Left renal pelvis (tissue), 4 donors: ENCODE measurements at places on chromosomes 6 and 20. TPM values are rescaled to one million over a fixed set of nuclear protein-coding genes. Genes with fewer than 3 reads are reported as not detected.

DNA sequence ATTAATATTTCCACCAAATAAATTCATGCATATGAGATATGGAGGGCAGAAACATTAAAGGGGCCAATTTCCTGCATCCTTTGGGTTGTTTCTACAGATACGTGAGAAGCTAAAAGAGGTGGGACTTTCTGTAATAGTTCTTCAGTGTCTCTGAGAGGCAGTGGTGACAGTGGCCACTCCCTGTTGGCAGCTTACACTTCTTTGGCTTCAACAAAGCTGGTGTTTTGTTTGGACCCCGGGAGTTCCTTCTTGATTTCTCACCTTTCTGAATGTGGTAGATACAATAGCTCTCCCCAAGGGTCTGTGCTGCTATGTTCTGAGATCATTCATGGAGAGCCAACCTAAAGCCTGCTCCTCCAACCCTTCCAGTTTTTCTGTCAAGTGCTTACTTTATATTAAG is 7.8 kb downstream of the PLCB1 start:
- no peak for DNase-seq

DNA sequence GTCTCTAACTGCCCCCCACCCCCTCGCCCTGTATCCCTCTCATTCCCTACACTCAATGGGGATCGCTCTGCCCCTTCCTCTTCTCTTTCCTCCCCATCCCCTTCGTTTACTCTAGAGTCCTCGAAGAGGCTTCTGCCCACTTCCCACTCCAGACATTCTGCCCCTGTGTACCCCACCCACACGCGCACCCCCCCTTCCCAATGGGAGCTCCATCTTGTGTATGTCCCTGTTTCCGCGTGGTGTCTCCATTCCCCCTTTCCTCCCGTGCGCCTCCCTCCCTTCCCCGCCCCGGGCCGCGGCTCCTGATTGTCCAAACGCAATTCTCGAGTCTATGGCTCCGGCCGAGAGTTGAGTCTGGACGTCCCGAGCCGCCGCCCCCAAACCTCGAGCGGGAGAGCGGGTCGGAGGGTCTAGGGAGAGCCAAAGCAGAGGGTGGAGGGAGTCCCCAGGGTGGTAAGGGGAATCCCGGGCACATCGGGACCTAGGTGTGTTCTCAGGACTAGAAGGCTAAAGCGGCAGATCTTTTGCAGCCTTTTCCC is 679 bp upstream of the RING1 start:
- no peak for DNase-seq

PSORS1C1 gene
- polyA plus RNA-seq = not detected

DDX43 gene
- 0.76 TPM for polyA plus RNA-seq

DNA sequence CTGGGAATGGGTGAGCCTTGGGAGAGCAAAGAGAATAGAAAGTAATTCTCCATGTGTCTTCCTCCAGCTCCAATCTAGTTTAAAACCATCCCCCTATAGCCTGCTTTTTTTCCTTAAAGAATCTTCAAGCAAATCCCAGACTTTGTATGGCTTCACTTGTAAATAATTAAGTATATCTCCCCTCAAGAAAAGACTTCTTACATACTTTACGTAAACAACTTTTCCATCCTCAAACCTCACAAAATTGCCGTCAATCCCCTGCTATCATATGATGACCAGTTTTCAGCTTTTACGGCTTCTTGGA is 88.5 kb upstream of the PHACTR3 start:
- DNase-seq = no peak

XKR7 gene
- 0.20 TPM for polyA plus RNA-seq

DNA sequence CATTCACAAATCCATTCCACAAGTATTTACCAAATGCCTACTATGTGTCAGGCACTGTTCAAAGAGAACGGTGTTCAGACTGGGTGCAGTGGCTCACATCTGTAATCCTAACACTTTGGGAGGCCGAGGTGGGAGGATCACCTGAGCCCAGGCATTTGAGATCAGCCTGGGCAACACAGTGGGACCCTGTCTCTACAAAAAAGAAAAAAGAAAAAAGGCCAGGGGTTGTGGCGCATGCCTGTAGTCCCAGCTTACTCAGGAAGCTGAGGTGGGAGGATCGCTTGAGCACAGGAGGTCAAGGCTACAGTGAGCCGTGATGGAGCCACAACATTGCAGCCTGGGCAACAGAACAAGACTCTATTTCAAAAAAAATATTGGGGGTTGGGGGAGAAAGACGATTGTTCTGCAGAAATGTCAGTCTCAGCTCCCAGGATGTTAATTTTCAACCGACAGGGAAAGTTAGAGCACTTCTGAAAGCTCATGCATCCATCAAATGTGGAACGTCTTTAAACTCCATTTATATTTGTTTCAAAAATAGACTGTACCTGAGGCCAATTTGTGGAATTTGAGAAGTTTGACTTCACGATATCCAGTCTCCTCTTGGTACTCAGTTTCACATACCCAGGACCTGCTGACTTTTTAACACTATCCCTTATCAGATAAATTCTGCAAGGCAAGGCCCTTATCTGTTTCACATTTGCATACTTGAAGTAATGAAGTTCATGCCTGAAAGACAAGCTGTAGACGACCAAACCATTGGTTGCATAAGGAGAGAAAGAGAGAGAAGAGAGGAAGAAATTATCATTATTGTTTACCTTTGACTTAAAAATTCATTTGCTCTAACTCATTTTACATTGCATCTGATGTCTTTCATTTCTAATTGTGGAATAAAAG is 14.8 kb upstream of the BTN3A2 start:
- DNase-seq = no peak

DNA sequence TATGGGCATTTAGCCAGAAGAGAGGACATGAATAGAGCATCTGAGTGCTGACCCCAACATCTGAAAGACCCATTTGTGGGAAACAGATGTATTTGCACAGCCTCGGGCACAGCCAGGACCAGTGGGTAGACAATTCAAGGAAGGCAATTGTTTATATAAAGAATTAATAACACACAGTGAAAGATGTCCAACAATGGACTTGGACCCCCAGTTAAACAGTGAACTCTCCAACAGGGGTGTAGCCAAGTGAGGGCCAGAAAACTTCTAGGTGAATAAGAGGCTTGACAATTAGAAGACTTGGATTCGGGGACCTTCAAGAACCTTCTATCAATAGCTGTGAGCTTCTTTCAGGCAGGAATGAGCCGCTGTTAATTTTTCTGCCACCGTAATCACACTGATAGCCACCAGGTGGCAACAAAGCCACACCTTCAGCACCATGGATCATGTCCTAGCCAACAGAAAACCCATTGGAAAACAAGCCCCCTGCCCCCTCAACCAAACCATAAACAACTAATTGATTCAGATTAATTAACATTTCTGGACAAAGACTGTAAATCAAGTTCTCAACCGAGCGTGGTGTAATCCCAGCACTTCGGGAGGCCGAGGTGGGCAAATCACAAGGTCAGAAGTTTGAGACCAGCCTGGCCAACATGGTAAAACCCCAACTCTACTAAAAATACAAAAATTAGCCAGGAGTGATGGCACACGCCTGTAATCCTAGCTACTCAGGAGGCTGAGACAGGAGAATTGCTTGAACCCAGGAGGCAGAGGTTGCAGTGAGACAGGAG is 8.8 kb upstream of the SRSF6 start:
- no peak for DNase-seq

GRCh38 chr6:167420858-167421766 is 96.2 kb downstream of the TTLL2 start:
- DNase-seq = no peak

- DNase-seq = no peak
These were observed 9.4 kb upstream of the MROH8 start for GRCh38 chr20:37188787-37189186.

GRCh38 chr6:30615958-30616810 is 859 bp downstream of the PPP1R10 start:
- no peak for DNase-seq

DNA sequence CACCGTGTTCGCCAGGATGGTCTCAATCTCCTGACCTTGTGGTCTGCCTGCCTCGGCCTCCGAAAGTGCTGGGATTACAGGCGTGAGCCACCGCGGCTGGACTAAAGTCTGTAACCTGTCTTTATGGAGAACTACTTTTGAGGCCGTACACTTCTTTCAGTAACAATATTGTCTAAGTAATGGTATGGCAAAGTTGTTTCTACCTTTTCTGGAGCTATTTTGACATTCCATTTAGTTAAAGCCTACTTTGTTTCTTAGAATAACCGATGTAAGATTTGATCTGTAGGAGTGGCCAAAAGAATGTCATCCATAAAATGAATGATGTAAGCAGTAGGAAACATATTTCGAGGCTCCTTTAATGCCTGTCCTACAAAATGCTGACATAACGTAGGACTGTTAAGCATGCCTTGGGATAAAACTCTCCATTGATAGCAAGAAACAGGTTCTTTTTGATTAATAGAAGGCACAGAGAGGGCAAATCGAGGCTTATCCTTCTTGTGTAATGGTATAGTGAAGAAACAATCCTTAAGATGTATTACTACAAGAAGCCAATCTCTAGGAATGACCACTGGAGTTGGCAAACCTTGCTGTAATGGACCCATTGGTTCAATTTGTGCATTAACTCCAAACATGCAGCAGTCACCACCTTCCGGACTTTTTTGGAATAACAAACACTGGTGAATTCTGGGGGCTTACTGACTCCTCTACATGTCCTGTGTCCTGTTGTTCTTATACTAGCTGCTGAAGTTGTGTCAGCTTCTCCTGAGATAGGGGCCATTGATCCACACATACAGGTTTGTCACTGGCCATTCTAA is 35.9 kb downstream of the HLA-DRA start:
- no peak for DNase-seq

CASS4 gene
- 3.3 TPM for polyA plus RNA-seq

DNA sequence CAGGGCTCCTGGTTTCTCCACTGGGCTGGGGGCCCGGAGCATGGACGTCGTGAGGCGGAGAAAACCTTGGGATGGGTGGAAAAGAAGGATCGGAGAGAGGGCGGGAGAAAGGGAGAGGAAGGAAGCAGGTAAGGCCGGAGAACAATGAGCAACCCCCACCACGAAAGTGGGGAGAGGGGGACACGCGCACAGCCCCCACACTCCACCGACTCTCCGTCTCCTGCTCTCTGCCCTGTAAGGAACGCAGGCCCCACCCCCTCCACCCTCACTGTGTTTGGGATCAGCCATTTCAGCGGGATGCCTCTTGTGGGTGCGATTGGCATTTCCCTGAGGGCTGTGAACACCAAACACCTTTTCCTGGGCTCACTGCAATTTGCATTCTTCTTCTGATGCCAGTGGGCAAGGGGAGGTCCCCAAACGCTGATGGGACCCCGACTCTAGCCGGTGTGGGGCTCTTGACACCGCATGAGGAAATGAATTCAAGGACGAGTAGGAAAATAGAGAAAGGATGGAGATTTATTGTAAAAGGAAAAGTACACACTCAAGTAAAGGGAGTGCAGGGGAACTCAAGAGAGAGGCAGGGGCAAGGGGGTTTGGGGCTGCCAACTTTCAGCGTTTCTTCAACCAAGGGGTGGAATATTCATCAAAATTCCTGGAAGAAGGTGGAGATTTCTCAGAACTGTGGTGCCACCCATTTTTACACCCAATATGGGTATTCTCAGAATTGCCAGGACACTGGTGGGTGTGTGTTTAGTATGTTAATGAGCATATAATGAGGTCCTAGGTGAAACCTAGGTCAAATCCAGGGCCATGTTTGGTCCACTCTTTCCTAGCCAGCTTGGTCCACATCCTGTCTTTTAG is 13.1 kb upstream of the RAET1L start:
- DNase-seq = no peak

GRCh38 chr6:35224720-35225119 is 11.0 kb downstream of the SCUBE3 start:
- DNase-seq = no peak

DNA sequence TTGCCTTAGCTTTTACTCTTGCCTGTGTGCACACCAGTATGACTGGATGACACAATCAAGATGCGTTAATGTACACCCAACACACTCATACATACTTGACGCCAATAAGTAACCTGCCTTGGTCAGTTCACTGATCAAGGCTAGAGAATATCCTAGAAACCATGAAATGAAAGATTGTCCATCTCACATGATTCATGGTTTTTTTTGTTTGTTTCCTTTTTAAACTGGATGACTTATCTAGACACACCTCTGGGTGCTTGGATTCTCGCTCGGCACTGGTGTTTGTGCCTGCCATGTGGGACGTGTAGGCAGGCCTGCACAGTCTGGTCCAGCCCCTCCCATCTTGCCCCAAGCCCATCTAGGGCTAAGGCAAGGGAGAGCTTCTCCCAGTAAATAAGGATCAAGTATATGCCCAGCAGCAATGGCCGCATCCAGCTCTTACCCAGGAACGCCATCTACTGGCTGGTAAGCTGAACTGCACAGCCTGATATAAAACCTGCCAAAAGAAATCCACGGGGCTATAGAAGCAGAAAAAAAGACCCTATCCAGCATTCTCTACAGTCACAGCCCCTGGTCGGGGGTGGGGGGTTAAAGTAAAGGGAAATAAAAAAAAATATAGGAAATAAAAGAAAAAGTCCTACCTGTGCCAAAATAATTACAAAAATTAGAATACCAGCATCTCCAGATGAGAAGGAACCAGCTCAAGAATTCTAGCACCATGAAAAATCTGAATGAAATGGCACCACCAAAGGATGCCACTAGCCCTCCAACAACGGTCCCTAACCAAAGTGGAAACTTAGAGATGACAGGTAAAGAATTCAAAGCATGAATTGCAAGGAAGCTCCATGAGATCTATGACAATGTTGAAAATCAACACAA is 73.3 kb downstream of the OTOR start:
- DNase-seq = no peak

DNA sequence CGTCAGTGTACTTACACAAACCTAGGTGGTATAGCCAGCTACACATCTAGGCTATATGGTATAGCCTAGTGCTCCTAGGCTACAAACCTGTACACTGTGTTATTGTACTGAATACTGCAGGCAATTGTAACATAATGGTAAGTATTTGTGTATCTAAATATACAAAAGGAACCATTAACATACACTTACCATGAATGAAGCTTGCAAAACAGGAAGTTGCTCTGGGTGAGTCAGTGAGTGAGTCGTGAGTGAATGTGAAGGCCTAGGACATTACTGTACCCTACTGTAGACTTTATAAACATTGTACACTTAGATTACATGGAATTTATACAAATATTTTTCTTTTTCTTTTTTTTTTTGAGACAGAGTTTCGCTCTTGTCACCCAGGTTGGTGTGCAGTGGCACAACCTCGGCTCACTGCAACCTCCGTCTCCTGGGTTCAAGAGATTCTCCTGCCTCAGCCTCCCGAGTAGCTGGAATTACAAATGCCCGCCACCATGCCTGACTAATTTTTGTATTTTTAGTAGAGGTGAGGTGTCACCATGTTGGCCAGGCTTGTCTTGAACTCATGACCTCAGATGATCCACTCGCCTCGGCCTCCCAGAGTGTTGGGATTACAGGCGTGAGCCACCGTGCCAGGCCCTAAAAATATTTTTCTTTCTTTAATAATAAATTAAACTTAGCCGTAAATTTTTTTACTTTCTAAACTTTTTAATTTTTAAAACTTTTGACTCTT is 15.4 kb upstream of the KIAA1755 start:
- DNase-seq = no peak
